ENCODE measurements at places on chromosomes 5 and 9.

DNA sequence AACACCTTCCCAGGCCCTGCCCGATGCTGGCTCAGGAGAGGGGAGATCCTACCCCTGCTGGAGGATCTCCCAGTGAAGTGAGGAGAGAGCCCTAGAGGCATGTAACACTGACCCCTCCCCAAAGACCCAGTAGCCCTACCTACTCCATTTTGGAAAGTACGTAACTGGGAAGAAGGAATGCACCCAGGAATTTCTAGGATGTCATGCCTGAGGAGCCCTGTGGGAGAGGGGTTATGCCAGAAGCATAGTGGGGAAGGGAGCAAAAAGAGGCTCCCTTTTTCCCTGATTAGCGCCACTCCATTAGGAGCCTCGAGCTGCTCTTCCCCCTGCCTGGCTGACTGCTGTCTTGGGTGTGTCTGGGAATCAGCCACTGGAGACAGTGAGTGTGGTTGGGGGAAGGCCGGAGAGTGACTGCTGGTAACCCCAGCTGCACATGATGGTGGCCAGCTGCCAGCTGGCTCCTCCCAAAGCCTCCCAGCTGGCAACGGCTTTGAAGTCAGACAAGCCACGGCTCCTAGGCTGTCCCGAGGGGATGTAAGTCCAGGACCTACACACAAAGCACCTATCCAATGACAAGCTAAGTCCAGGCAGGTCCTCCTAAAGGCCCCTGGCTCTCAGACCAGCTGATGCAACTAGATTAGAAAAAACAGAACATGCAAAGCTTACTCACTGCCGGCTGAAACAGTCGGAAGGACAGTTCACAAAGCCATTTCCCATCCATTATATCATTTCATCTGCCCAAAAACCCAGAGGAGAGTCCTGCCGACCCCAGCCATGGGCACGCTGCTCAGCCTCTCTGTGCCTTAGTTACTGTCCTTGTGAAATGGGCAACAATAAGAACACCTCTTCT lies 136.5 kb upstream of the ABCA1 start:
- peak; percentile 99 for DNase-seq

DNA sequence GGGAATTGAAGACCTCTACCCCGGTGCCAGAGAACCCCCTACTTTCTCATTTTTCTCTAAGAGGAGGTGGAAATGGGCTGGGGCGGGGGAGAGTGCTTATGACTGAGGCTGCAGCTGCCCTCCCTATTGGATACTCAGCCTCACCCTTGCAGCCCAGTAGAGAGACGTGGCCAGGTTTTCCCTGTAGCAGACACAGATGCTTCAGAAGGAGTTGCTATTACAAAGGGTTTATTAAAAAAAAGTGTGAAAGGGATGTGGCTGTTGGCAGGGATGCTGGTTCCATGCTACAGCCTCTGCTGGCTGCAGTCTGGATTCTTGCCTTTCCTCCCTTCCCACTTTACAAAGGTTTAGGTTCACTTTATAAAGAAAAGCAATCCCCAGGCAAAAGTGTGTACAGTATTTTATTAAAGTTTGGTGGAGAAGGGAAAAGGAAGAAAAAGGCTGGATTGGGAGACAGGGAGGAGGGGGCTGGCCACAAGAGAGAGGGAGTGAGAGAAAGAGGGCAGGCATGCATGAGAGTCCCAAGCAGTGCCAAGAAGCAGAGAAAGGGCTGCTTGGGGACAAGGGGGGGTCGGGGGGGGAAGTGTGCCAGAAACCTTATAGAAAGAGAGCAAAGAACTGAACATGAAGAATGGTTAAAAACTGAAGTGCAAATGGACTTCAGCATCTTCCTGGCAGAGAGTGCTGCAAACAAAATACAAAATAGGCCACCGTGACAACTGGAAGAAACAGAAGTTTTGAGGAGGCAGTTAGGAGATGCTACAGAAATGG lies 29.5 kb upstream of the NFIB start:
- DNase-seq: no peak

GRCh38 chr5:74517700-74518099 lies 122.8 kb downstream of the ENC1 start:
- peak; percentile 51 for DNase-seq

GRCh38 chr5:43020399-43020746 lies 19.7 kb downstream of the ANXA2R start:
- DNase-seq: peak; percentile 50

- DNase-seq: no peak
Measured at GRCh38 chr5:1550287-1551076, 26.7 kb upstream of the LPCAT1 start.

- no peak for DNase-seq
Measured at GRCh38 chr9:127972236-127972871, 8.4 kb downstream of the EEIG1 start.

DNA sequence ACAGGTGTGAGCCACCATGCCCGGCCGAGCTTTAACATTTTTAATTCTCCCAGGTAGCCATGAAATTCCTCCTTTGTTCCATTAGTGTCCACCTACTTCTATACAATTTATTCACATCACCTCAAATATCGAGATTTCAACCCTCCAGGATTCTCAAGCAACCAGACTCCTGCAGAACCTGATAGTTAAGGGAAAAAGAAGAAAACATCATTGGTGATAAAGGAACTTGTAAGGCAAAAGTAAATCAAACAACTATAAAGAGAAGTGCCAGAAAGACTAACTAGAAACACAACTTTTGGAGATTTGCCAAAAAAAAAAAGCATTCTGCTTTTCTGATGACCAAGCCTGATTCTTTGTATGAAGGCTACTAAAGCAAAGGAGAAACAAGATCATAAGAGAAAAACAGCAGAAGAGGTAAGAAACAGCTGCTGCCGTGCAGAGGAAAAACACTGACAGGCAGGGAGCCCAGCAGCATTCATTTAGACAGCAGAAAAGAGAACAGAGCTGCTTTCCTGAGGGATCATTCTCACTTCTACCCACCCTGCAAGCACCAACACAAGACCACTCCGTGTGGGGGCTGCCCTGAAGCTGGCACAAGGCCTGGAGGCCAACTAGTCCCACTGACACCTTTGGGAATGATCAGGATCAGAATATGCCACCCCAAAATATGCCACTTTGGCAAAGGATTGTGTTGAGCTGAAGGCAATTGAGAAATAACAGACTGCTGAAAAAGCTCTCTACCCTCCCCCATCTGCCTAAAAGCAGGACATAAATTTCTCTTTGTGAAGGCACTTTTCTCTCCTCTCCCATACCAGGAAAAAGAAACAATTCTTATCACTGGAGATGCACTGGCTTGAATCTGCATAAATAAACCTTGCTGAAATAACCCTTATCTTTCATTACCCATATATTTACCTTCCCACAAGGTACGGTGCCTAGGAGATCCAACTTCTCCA lies 75.1 kb downstream of the ALDH7A1 start:
- DNase-seq: no peak

DNA sequence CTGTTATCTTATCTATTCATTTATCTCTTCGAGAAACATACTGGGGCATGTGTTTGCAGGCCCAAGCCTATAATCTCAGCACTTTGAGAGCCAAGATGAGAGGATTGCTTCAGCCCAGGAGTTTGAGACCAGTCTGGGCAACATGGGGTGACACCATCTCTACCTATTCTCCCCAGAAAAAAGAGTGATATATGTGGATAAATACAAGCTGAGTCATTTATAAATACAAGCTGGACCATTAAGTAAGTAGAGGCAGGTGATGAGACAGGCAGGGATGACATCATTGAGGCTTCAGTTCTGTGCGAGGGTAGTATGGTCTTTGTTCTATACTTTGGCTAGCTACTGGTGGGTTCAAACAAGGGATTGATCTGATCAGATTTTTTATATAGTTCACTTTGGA lies 25.6 kb downstream of the PBX3 start:
- DNase-seq: no peak

DNA sequence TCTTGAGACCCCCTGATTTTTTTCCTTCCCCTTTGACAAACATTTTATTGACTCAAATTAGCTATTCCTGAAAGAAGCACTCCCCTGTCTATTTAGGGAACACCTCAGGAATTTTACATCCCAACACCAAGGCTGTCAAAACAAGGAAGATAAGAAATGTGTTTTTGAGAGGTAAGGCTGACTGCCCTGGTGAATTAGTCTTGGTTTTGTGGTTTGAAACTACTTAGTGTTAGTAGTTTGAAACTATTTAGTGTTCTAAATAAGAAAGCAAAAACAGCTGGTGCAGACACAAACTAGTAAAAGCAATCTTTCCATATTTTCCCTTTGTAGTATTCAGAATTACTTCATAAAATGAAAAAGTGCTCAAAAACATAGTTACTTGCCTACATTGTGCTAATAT lies 120.7 kb downstream of the PCSK1 start:
- no peak for DNase-seq

- no peak for DNase-seq
Measured at GRCh38 chr5:130112246-130112645, 208.0 kb downstream of the CHSY3 start.

DNA sequence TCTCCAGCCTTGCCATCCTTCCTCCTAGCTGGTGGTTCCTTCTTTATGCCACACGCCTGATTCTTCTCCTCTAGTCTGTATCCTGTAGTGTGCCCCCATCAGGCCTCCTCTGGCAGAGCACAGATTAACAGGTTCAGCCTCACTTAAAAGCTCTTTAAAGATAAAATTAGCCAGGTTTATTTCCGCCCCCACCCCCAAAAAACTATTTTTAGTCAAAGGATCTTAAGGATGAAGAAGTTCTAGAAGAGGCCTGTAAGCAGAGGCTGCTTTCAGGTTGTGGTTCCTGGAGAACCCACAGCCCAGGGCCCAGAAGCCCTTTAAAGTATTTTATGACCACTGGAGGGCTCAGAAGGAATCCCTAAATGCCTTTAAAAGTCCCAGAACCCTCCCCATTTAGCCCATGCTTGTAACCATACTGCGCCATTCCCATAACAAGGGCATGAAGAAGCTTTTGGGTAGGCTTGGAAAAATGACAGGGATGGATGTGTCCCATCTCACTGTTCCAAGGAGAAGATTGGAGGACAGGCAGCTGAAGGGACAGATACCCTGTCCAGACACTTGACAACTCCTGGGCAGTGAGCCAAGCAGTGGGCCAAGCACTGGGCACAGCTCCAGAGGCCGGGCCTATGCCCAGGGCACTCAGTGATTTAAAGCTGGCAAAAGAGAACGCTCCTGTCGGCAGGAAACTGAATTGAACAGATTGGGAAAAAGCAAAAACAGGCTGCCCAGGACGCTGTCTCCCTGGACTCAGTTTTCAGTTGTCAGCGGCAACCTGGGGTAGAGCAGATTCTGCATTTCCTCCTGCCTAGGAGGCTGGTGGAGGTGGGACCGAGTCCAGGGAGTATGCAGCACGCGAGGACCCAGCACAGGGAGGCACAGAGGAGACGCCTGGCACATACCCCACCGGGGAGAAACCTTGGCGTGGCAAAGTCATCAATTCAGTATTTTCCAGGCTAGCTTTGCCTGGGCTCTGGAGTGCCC lies 106.3 kb upstream of the SSBP2 start:
- DNase-seq: peak; percentile 18

GRCh38 chr5:174995827-174996226 lies 271.4 kb downstream of the MSX2 start:
- DNase-seq: no peak

DNA sequence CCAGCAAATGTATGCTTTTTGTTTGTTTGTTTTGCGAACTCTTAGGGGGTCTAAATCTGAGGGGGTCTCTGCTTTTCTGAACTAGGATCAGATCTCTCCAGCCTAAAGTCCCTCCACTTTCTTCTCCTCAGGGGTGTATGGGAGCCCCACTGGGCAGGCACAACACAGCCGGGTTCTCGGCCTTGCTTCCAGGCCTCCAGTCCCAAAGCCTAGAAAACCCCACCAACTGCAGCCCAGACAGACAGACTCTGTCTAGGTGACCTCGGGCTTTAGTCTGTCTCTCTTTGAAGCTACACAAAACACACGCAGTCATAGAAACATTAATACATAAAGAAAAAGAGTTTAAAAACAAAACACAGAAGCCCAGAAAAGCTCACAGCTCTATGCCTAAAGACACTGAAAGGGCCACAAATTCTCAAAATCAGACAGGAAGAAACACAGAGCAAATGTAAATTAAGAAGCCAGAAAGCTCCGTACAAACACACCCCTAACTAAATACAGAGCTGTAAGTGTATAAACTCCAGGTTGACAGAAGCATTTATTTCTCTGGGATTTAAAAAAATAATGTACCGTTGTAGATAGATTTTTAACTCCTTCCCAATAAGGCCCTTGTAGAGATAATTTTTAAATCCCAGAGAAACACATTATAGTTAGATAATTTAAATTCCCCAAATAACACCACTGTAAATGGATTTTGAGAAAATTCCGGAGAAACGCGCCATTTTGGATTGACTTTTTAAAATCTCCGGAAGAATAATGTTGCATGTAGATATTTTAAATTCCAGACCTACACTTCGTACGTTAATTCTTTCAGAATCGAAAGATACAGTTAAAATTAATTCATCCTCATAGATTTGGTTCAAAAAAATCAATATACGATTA lies 2.0 kb downstream of the PITX1 start:
- no peak for DNase-seq

GRCh38 chr9:16031971-16032370 lies 479.1 kb downstream of the CCDC171 start:
- DNase-seq: peak; percentile 82

GRCh38 chr5:140190872-140191218 lies 15.9 kb downstream of the CYSTM1 start:
- no peak for DNase-seq

GRCh38 chr5:122870219-122870856 lies 24.9 kb downstream of the SNX24 start:
- DNase-seq: peak; percentile 46

DNA sequence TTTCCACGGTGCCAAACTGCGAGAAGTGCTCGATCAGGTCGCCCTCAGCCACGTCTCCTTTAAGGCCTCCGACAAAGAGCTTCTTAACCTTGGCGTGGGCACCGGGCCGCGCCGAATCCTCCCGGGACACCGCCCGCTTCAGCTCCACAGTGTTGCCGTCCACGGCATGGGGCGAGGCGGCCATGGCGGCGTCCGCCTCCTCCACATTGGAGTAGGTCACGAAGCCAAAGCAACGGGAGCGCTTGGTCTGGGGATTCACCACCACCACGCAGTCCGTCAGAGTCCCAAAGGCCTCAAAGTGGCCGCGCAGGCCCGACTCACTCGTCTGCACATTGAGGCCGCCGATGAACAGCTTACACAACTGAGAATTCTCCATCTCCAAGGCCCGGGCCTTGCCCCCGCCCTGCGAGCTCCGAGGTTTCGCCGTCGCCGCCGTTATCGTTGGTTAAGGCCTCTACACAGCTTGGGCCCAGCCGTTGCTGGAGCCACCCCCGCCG lies 424 bp downstream of the HNRNPA0 start:
- DNase-seq: no peak

- no peak for DNase-seq
Measured at GRCh38 chr5:32542216-32543059, 42.9 kb upstream of the SUB1 start.

- no peak for DNase-seq
Measured at GRCh38 chr5:120241400-120241799, 222.7 kb upstream of the PRR16 start.
